ENCODE measurements at places on chromosomes 7 and 10.

GRCh38 chr7:37141742-37142141 lies 306.9 kb downstream of the ELMO1 start:
- no peak for DNase-seq

- DNase-seq, result no peak
Observed at GRCh38 chr7:51090411-51090810, 226.2 kb downstream of the COBL start.

DNA sequence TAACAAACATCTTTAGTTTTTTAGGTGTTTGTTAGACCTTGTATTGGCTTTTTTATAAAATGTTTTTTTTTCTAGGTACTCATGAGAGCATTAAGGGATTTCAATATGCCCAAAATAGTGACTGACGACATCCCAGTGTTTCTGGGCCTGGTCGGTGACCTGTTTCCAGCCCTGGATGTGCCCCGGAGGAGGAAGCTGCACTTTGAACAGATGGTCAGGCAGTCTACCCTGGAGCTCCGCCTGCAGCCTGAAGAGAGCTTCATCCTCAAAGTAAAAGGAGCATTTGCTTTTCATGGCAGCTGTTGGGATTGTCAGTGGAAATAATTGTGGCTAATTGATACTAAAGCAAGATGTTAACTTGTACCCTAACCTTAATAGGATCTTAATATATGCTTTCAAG lies 161.5 kb downstream of the DNAH11 start:
- DNase-seq, result no peak

- no peak for DNase-seq
Observed at GRCh38 chr10:129677377-129677927, 210.4 kb downstream of the MGMT start.

DNA sequence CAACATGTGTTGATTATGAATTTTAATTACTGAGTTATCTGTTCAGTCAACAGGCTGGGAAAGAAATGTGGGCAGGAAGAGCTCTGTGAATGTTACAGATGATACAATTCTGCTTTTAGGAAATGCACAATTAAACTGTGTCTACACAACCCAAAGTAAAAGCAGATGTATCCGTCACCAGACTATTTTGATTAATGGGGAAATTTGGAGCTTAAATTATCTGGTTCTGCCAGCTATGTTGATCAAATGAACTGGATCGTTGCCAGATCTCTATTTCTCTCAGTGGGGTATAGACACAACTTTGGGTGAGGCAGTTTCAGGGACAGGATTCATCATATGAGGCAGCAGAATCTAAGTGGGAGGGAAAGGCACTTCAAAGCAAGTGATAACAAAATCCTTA lies 136.5 kb downstream of the NEUROD6 start:
- DNase-seq, result no peak

- DNase-seq, result no peak
Observed at GRCh38 chr10:92757711-92758104, 68.0 kb downstream of the HHEX start.

GRCh38 chr10:45500798-45501197 lies 126.8 kb downstream of the ALOX5 start:
- DNase-seq, result no peak

GRCh38 chr7:115032715-115033703 lies 111.1 kb downstream of the MDFIC start:
- no peak for DNase-seq

DNA sequence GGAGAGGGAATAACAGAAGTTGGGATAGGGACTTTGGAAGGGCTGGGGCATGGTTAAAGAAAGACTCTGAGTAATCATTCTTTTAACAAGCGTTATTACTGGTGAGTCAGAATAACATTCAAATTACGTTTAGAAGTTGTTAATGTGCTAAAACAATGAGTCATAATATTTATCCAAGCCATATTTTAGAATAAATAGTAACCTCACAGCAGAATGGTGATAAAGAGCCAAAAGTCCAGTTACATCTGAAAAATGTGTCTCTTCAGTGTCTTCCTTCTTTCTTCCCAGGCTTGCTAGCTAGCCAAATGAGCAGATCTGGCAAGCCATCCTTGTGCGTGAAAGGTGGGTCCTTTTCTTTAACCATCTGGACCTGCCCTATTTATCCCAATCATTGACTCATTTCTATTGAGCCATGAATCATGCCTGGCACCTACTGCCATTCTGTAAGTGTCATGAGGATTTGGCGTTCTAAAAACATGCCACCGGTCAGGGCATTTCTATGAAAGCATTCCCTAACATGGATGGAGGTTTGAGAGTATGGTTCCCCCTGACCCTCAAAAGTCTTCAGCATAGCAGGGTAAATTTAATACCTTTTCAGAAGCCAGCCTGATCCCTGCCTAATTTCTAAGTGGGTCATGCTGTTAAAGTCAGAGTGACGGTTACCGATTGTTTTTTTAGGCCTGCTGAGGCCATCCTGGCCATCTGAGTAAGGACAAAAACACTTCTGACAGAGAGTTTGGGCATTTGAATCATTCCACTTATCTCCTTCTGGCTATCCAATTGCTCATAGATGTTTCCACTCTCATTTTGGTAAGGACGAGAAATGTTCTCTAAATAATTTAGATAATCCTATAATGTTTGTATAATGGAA lies 26.9 kb downstream of the MYPN start:
- DNase-seq, result no peak

- DNase-seq, result no peak
Observed at GRCh38 chr7:33757563-33758165, 147.7 kb upstream of the BMPER start.

- no peak for DNase-seq
Observed at GRCh38 chr10:68597407-68597806, 37.3 kb downstream of the TET1 start.

DNA sequence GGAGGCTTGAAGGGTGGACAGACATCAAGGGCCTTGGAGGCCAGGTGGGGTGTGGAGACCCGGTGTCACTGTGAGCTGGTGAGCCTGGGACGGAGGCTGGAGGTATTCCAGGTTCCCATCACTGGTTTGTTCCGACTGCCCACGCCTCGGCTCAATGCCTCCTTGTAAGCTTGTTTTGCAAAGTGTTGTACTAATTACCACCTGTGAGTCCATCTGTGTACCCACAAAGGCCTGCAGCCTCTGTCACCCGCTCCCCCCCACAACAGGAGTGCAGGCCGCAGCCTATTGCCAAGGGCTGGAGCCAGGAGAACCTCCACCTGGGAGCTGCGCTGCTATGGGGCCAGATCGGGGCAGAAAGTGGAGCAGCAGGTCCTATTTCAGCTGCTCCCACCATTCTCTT lies 521.8 kb upstream of the DPP6 start:
- DNase-seq, result no peak

DNA sequence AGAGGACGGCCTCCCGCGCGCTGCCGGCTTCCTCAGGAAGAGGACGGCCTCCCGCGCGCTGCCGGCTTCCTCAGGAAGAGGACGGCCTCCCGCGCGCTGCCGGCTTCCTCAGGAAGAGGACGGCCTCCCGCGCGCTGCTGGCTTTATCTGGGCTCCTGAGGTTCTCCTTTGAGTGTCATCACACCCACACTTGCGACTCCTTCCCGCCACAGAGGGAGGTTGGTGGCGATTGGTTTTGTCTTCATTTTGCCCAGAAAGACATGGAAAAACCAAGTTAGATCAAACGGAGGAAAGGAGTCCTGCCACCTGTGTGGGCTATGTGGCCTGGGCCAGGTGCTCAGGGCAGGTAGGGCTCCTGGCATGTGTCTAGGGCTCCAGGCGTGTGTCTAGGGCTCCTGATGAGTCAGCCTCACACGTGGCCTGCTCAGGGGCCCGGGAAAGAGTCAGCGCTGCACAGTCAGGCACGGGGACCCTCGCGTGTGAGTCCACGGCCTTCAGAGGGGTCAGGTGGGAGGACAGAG lies 138.0 kb downstream of the VIPR2 start:
- no peak for DNase-seq

- DNase-seq, result no peak
Observed at GRCh38 chr7:46660402-46660980, 739.4 kb upstream of the IGFBP3 start.

DNA sequence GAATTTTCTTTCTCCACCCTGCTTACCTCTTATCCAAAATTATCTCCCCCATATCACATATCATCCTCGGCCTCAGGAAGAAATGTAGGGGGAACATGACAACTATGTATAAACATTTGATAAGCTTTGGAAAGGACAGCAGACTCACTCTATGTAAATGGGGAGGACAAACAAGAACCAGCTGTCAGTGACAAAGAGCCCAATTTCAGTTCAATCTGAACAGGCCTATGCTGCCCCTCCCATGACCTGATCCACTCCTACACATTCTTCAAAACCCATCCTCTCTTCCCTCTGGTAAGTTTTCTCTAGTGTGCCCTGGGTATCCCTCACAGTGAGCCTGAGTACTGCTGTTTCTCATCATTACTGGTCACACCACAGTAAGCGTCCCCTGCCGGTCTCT lies 20.8 kb downstream of the FZD9 start:
- no peak for DNase-seq

All from CD8-positive, alpha-beta memory T cell (primary cell).